Kidney tubule cell (primary cell): ENCODE measurements at places on chromosomes 6 and 20.

DNA sequence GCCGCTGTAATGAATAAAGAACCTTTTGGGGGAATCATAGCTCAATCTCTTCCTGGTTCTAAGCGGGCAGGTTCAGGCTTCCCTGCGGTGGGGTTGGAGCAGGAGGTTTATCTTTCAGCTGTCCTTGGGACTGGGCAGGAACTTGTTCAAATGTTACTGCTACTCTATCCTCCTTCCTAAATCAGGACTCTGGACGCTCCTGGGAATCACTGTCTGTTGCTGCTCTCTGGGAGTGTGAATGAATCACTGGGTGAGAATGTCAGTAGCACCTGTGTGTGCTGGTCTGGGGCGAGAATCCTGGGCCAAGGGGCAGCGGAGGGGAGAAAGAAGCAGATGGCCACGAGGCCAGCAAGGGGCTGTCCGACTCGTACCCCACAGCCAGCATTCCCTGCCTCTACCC is 65.4 kb upstream of the ZNFX1 start:
- peak; percentile 45 for DNase-seq

DNA sequence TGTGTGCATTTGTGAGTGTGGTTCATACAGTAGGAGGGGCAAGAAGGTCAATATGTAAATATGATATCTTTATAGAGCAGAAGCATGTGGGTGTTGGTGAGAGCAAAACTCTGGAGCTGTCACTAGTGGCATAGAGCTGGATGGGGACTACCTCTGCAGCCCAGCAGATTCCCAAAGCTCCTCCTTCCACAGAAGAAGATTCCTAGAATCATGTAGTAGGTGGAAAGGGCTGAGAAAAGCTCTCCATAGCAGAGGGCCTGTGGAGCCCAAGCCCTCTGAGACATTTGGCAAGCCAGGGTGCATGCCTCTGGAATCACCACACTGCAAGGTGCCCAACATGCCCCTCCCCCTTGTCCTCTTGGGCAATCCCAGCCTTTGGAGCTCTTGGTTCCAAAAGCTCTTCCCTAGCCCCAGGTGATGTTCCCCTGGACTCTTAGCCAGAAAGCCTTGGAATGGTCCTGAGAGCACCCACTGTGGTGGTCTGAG is 233.2 kb downstream of the LRFN2 start:
- DNase-seq, result no peak

- no peak for DNase-seq
Observed at GRCh38 chr6:138429761-138430160, 25.7 kb downstream of the HEBP2 start.

DNA sequence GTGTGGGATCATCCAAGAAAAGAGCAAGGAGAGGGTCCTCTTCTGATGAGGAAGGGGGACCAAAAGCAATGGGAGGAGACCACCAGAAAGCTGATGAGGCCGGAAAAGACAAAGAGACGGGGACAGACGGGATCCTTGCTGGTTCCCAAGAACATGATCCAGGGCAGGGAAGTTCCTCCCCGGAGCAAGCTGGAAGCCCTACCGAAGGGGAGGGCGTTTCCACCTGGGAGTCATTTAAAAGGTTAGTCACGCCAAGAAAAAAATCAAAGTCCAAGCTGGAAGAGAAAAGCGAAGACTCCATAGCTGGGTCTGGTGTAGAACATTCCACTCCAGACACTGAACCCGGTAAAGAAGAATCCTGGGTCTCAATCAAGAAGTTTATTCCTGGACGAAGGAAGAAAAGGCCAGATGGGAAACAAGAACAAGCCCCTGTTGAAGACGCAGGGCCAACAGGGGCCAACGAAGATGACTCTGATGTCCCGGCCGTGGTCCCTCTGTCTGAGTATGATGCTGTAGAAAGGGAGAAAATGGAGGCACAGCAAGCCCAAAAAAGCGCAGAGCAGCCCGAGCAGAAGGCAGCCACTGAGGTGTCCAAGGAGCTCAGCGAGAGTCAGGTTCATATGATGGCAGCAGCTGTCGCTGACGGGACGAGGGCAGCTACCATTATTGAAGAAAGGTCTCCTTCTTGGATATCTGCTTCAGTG is 40.8 kb downstream of the ZBTB2 start:
- DNase-seq, result no peak

DNA sequence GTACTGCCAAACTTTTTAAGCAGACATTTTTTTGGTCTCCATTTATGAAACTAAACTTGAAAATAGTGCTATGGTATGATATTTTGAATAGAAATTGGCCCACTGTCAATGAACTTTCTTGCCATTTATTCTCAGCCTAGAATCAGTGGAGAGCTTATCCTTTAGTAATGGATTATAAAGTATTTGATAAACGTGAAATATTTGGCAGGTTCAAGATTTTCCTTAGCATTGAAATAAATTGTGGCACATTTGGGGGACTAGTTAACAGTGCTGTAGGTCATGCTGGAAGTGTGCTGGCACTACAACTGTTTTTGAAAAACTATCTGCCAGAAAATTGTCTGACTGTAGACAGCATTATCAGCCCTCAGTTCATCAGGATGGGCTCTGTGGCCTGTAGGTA is 2.1 kb downstream of the PRSS35 start:
- no peak for DNase-seq

DNA sequence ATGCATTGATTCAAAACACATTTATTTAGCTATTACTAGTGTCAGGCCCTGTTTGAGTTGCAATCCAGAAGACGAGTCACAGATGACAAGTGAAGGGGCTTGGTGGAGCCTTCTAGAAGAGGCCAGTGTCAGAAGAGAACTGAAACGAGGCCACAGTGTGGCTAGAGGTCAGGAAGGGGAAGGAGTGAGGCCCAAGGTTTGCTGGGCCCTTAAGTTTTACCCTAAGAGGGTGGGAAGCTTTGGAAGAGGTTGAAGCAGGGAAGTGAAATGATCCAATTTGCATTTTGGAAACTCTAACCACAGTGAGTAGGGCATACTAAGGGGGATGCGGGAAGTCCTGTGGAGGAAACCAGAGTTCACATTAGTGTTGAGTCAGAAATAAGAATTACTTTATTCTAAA is 25.0 kb downstream of the TTK start:
- no peak for DNase-seq

DNA sequence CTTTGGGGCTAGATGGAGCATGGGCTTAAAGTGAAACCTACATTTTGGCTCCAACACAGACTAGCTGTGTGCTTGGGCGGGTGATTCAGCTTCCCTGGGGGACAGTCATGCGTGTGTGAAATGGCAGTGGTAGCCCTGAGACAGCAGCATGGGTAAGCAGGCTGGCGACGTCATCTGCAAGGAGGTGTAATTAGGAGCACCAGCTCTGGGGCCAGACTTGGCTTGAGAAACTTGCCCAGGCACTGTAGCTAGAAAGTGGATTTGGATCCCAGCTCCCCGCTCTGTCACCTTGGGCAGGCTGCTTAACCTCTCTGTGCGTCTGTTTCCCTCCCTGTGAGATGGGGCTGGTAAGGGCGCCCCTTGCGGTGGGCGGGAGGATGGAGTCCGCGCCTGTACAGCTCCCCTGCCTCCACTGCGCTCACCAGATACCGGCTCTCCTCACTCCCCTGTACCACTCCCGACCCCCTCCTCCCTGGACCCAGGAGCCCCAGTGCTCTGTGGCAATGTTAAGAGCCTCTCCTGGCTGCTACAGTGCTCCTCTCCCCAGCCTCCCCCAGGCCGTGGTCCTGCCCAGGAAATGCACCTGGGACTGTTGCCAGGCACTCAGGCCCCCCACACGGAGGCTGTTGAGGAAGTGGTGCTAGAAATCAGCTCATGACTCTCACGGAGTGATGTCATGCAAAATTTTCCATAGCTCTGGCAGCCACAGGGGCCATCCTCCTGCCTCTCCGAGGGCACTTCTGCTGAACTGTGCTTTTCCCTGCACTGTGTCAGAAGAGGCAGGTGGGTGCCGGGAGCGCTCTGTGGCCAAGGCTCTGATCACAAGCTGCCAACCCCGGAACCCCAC is 44.6 kb downstream of the SYNJ2 start:
- DNase-seq, result peak; percentile 99

- DNase-seq, result no peak
Observed at GRCh38 chr6:16427124-16427523, 188.7 kb downstream of the GMPR start.

GRCh38 chr6:10569392-10570127 is 48.4 kb downstream of the GCNT2 start:
- no peak for DNase-seq

DNA sequence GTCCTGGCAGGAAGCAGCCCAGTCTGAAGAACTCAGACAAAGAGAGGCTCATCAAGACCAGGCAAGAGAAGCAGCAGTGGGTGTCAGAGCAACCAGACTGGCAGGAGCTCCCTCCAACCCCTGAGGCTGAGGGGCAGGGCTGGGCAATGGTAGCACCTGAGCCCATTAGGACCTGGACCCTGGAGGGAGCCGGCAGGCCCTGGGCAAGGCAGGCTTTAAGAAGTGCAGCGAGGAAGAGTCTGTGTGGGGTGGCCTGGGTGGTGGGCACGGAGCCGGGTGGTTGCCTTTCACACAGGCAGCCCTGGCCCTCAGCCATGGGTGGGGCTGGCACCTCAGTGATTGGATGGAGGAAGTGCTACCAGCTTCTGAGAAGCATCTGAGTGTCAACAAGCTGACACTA is 33.1 kb upstream of the IRF4 start:
- DNase-seq, result no peak

DNA sequence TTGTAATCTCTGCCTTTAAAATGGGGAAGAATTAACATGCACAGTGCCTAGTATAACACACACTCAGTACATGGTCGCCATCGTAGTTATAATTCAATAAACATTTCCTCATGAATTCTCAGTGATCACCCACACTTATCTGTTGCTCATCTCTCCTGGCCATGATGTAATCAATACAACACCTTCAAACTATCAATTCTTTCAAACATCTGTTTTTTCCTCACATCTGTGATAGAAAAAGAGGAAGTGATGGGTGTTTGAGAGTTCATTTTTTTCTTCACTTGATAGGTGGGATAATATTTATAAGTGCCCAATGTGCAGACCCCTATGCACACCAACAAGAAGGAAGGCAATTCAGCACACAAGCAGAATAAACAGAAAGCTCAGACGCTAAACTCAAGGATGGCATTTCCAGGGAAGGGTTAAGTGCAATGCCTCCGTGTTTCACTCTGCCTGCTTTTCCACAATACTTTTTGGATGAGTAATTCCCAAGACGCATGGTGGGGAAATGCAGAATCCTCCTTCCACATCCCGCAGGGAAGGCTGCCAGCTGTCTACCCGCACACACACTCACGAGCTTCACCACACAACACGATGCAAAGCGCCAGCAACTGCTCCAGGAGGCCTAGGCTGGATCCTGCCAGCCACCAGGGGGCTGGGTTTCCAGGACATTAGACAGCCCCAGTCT is 100.3 kb downstream of the GMPR start:
- DNase-seq, result peak; percentile 95

DNA sequence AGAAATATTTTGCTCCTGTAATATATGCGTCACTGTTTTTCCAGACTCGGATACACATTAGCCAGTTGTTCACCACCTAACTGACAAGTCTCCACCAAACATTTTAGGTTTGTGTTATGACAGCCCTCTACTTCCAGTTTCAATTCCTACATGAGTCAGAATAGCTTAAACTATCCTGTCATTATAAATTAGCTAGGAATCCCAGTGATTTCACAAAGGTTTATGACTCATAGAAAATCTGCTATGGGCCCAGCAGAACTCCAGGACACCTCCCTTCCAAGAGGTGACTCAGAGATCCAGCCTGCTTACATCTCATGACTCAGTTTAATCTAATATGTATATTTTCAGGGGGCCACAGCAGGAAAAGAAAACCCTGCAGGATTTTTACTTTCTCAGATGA is 17.4 kb upstream of the PLCB4 start:
- DNase-seq, result peak; percentile 99
